Naive thymus-derived CD4-positive, alpha-beta T cell (primary cell): ENCODE measurements at places on chromosomes 6 and 20. TPM values are rescaled to one million over a fixed set of nuclear protein-coding genes. Genes with fewer than 3 reads are reported as not detected.

The GOPC gene
- 25.5 and 26.5 TPM in 2 replicates for total RNA-seq

The DLK2 gene
- 1.6 TPM for total RNA-seq

DNA sequence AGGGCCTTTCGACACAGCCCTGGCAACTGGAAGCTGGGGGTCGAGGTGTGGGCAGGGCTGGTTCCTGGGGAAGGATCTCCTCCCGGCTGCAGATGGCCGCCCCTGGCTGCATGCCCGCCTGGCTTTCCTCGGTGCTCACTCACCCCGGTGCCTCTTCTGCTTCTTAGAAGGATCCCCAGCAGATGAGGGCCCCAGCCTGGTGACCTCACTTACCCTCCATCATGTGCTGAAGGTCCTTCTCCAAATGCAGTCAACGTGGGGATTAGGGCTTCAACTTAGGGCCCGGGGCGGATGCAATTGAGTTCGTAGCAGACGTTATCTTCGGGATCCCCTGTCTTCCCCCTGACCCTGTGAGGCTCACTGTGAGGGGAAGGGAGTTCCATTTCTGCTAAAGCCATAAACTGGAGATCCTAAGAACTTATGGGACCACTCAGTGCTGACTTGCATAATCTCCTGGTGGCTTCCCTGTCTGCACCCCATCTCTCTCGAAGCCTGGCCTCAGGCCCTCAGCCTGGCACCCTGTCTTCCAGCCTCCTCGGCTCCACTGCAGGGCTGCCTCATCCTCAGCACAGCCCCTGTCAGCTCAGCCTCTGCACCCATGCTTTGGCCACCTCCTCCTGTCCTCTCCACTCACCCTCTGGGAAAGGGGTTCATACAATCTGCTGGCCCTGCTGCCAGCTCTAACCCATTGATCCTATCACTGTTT is 92.6 kb downstream of the THBS2 start:
- DNase-seq = no peak

DNA sequence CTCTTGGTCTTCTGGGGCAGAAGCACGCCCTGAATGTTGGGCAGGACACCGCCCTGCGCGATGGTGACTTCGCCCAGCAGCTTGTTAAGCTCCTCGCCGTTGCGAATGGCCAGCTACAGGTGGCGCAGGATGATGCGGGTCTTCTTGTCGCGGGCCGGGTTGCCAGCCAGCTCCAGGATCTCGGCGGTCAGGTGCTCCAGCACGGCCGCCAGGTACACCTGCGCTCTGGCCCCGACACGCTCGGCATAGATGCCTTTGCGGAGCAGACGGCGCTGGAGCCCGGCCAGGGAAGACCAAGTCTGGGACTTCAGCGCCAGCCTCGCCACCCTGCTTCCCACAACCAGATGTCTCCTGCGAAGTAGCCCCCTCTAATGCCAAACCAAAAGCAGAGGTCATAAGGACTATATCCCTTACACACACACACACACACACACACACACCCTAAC is 8.0 kb upstream of the SLC17A3 start:
- DNase-seq = peak; percentile 61

The RAET1E gene
- total RNA-seq = not detected

DNA sequence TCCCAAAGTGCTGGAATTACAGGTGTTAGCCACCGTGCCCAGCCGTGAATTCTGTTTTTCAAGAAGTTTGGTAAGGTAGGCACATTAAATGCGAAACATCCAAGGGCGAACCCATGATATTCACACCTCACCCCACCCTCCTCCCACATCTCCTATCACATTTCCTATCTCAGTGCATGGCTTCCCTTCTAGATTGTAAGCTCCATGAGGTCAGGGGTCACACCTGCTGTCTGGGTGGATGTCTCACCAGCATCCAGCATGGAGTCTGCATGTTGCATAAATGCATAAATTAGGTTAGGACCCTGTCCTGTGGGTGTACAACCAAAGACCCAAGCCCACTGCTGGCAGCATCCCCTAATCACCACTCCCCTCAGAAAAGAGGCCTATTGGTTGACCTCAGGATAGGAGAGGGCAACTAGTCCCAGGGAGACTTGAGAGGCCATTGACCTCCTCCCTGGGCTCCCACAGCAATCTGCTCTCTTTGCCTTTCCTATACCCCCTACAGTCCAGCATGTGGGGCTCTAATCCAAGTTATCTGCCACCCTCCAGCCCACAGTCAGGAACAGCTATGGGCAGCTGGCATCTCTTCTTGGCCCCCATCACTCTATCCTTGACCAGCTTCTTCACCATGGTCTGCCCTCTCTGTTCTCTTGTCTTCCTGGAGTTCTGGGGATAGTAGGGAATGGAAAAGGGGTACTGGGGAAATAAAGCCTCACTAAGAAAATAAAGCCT is 4.2 kb downstream of the PRRT1 start:
- DNase-seq = no peak

DNA sequence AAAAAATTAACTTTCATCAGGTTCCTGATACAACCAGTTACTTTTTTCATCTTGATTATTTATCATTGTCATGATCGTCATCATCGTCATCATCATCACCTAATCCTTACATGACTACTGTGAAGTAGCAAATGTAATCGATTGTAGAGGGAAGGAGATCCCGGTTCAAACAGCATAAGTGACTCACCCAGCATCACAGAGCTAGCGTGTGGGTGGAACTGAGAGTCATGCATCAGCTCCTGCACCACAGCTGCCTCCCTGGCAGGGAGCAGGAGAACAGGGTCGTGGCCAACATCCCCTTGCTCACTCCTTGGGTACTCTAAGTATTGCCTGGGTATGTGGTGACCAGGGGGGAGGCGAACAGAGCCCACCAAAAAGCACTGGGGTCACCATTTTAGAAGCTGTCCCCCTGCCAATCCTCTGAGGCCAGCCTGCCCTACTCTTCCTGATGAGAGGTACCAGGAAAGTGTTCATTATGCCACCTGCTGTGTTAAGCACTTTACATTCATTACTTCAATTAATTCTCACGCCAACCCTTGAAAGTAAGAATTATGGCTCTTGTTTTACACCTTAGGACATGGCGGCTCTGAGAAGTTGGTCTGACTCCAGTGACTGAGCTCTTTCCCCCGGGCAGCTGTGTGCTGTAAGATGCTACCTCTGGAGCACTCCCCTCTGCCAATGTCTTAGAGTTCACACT is 425.2 kb downstream of the CD83 start:
- DNase-seq = no peak

DNA sequence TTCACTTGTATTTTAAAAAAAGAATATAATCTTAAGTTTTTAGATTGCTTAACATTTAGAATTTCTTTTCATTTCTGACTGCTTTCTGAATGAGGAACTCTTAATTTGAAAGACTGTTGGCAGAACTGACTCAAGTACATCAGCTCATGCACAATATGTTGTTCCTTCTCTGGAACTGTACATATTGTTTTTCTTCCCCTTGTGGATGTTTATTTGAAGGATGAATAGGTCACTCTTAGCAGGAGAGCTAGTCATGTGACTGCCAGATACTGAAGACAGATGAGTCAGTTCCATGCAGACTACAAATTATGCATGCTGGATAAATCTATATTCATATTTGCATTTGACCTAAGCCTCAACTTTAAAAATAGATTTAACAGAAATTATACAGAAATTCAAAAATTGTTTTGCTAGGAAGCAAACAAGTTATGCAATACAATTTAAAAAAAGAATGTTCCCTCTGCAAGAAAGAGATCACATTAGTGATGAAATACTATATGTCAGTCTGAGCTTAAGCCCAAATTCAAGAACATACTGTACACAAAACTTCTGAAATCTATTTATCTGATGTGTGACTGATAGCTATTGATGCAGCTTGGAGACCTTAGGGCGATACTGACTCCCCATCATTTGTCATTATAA is 1274.9 kb upstream of the GJE1 start:
- no peak for DNase-seq

The TMEM217 gene
- not detected for total RNA-seq

DNA sequence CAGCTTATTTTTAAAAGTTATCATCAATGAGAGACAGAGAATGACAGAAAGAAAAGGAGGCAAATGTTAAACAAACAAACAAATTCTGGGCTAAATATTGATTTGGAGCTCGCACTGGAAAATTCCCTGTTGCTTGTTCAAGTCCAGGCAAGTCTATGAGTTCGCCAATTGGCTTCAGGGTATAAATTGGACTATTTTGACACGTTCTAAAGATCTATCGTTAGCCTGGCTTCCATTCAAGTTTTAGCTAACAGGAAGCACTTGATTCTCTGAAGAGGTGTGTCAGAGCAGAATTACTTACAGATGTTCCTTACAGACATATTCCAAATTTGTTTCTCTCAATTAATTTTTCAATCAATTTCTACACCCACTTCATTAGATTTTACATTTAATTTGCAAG is 15.8 kb upstream of the RFPL4B start:
- DNase-seq = no peak

GRCh38 chr6:84758486-84758885 is 5.9 kb downstream of the TBX18 start:
- no peak for DNase-seq

DNA sequence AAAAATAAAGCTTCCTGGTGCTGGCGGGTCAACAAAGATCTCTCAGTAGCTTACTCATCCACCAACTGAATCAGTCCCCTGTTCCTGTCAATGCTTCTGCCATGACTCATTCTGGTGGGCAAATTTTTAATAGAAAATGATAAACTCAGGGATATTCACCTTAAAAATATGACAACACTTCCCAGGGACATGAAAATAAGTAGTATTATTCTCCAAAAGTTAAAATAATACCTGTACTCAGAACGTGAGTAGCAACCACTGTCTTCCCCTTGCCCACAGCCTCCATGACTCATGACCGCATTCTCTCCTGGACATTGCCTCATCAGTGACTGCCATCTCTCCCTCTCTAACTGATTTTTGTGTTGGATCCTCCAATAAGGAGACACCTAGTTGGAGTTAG is 552.3 kb downstream of the KIF16B start:
- DNase-seq = no peak

DNA sequence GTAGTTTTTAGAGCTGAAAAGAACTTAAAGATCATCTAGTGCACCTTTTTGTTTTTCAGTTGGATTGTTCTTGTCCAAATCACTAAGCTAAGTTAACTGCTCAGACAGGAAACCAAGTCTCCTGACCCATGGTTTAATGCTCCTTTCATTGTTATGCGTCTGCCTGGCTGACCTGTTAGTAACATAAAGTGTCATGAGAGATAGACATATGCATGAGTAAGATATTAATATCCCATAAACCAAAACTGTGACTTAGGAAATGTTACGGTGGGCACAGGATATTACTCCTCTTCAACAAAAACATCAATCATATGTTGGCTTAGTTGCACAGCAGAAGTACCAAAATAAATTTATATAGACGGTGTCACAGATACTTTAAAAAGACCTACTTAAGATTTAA is 84.0 kb downstream of the ESR1 start:
- no peak for DNase-seq

- no peak for DNase-seq
Measured at GRCh38 chr6:44390158-44390683, 2.7 kb downstream of the CDC5L start.

DNA sequence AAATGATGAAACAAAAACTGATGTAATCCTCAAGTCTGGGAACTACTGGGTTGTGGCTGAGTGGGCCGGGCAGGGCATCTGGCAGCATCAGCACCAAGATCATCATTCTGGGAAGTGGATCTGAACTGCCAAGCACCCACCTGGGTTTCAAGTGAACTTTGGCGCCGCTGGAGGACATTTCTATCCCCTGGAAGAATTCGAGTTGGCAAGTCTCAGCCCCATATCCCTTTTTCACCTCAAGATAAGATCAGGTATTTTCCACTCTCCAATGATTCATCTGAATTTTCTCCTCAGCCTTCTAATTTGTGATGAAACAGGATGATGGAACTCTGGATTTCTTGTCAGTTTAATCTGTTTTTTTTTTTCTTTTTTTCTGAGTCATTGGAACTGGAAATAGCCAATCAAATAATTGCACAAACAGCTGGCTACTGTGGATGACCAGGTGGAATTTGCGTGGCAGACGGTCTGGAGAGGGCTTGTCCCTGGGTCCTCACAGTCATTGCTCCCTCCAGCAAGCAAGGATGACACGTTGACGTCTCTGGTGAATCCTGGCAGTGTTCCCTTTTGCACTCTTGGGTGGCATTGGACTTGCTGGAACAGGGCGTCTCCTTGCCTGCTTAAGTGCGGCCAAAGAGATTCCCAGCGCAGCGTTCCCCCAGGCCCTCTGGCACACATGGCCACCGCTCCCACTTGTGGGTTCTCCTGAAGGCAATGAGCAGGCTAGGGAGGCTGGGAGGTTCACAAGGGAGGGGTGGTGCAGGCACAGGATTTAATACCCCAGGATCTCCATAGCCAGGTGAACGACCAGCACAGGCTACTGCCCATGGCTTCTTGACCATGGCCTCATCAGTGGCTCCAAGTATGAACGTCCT is 80.4 kb downstream of the DHX35 start:
- no peak for DNase-seq

GRCh38 chr20:38680500-38681306 is 43.6 kb upstream of the SLC32A1 start:
- no peak for DNase-seq

- DNase-seq = no peak
Measured at GRCh38 chr6:52584203-52584602, 7.3 kb upstream of the TRAM2 start.

DNA sequence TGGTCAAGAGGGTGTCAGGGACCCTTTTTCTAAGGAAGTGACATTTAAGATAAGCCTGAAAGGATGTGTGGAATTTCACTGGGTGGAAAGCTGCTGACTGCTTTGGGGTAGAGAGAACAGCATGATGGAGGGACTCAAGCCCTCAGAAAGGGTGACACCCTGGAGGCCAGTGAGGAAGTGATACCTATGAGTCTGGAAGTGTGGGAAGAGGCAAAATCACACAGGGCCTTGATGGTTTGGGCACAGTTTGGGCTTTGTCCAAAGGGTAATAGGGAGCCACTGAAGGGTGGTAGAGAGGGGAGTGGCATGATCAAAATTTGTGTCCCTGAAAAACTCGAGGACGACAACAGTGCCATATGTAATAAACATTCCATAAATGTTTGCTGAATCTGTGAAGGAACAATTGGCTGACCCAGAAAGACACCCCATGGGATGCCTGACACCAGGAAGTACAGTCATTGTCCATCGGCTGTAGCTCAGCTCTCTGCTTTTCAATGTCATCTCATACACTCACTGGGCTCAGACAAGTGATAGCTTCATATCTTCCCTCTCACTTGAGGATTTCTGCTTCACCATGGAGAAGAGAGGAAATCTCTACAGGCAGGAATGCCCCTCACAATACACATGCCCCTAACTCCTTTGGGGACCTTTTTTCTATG is 21.3 kb downstream of the CASS4 start:
- no peak for DNase-seq

- DNase-seq = no peak
Measured at GRCh38 chr6:80543598-80544222, 437.2 kb downstream of the BCKDHB start.

The DEFB132 gene
- not detected for total RNA-seq

GRCh38 chr20:62609279-62609720 is 33.0 kb upstream of the SLCO4A1 start:
- no peak for DNase-seq

The DEFB124 gene
- not detected for total RNA-seq

DNA sequence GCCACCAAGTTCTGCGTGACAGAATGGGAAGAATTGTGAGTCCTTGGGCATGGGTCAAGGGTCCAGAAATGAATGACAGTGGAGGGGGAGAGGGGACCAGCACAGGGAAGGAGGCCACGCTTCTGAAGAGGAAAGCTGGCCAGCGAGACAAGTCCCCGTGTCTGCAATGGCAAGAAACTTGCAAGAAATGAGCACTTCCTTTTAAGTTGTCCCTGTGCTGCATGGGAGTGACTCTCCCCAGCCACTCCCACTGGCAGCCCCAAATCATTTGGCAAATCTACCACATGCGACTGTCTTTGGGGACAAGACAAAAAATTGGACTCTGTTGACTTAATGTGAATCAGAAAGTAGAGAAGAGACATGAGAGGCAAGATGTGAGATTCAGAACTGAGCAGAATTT is 242.2 kb upstream of the RREB1 start:
- DNase-seq = no peak

- no peak for DNase-seq
Measured at GRCh38 chr20:57749869-57750268, 40.1 kb upstream of the PMEPA1 start.
